ENCODE measurements at places on chromosomes 4 and X.

GRCh38 chrX:40144576-40144975 lies 46.8 kb upstream of the BCOR start:
- no peak for DNase-seq

DNA sequence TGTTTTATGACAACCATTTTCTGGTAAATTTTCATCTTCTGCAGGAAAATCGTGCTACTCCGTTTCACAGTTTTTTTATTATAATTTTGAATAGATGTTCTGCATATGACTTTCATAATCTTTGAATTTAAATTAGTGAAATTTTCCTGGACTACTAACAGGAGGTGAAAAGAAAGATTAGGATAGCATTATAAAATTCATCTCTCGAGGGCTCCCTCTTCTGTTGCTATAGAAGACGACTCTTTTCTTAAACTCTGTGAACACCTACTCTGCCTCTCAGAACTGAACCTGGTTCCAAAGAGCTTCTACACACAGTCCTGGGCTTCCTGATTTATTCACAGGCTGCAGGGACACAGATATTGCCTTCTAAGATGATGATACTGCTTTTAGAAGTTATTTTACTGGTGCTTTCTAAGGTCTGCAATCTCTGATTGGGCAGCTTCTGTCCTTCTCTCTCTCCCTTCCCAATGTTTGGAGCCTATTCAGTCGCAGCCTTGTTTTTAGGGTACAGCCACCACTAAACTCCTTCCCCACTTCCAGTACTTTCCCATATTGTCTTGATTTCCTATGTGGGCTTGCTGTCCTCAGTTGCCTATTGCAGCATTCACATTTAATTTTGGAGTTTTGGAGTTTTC lies 10.1 kb upstream of the SAP30 start:
- DNase-seq, result no peak

GRCh38 chr4:77156912-77157858 lies at the start of gene CCNG2:
TSS of gene CCNG2 (plus strand) at chr4:77157207. CDS start at chr4:77158533, 1,326 bp downstream.
- DNase-seq, result peak; percentile 76

DNA sequence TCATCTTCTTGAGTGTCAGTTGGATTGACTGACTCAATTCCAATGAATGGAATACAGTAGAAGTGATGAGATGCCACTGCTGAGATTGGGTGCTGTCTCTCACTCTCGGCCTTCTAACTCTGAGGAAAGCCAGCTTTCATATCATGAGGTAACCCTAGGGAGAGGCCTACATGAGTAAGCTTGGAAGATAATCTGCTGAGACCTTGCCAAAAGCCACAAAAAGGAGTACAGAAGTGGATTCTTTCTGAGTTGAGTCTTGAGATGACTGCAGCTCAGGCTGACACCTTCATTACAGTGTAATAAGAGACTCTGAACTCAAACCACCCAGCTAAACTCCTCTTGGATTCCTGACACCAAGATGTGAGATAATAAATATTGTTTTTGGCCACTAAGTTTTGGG lies 537.4 kb upstream of the MAGEB18 start:
- DNase-seq, result no peak

DNA sequence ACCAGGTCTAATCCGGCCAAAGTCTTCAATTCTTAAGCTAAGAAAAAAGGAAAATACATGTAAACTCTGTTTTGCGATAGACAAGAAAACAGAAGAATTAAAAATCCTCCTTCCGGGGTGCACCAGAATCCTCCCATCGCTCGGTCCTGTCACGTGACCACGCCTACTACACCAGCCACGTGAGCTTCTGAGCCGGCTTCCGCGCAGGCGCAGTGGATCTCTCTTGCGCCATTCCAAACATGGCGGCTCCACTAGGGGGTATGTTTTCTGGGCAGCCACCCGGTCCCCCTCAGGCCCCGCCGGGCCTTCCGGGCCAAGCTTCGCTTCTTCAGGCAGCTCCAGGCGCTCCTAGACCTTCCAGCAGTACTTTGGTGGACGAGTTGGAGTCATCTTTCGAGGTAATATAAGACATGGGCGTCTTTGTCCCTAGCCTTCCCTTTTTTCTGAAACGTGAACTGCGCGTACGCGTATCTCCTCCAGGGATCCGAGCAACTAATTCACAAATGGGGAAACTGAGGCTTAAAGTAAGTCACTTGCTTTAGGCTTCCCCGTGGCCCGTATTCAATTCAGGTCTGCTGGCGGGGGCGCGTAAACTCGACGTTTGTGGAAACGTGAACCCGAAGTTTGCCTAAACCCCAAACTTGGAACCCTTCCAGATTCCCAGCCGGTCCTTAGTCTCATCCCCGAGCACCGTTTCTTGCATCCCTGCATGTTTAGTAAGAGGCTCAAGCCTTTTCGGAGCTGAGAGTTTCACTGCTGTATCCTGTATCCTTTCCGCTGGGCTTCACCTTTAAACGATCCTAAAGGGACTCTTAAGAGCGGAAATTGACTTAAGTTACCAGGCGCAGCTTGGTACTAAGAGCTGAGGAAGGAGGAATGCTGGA lies at the start of gene MED28:
MED28 (plus strand) TSS at position 226 of the 884 bp plus-strand sequence; CDS start at position 240, 14 bp downstream.
- DNase-seq, result peak; percentile 89

- DNase-seq, result no peak
Observed at GRCh38 chrX:18895189-18895951, 88.5 kb downstream of the PHKA2 start.

GRCh38 chrX:83535417-83536196 lies 27.5 kb downstream of the POU3F4 start:
- DNase-seq, result no peak

DNA sequence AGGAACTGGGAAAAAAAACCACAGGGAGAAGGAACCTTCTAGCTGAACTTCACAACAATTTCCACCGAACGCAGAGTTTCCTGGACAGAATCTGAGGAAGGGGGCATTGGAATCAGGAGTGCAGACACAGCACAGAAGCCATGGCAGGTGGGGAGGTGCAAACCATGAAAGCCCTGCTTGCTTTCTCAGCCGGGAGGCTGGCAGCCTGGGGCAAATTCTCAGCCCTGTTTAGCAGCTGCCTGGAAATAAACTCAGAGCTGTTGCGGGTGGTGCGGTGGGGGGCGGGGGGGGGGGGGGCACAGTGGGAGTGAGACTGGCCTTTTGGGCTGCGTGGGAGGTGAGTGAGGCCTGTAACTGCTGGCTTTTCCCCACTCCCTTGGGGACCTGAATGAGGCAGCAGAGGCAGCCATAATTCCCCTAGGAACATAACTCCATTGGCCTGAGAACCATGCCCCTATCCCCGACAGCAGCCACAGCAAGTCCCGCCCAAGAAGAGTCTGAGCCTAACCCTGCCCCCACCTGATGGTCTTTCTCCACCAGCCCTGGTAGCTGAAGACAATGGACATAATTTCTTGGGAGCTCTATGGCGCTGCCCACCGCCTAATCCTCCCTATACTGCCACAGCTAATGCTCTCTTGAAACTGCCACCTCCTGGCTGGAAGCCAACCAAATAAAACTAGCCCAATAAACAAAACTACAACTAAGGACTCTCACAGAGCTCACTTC lies 176.3 kb downstream of the FAM13A start:
- no peak for DNase-seq

DNA sequence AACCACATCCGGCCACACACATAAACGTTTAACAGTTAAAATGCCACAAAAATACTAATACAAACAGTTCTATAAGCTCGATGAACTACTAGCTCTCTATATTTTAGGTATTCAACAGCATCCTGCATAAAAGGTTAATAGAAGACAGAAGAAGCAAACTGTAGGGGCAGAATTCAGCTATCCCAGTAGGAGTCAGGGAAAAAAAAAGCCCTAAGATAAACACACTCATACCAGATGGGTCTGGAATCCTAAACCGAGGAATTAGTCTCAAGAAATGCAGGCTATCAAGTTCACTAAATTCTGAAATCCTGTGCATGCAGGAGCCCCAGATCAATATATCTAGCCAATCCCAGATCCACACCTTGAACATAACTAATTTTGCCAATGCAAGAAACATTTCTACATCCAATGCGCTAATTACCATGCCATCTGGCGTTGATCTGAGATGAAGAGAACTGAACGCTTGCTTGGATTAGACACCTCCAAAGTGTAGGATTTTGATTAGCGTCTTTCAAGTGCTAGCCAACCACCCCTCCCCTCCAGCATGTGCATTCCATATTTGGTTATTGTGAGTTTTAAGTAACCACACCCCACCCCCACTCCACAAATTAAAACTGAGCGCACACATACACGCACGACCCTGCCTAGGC lies 512.2 kb upstream of the INTU start:
- no peak for DNase-seq

GRCh38 chr4:114922592-114922933 lies 190.9 kb downstream of the NDST4 start:
- DNase-seq, result no peak

DNA sequence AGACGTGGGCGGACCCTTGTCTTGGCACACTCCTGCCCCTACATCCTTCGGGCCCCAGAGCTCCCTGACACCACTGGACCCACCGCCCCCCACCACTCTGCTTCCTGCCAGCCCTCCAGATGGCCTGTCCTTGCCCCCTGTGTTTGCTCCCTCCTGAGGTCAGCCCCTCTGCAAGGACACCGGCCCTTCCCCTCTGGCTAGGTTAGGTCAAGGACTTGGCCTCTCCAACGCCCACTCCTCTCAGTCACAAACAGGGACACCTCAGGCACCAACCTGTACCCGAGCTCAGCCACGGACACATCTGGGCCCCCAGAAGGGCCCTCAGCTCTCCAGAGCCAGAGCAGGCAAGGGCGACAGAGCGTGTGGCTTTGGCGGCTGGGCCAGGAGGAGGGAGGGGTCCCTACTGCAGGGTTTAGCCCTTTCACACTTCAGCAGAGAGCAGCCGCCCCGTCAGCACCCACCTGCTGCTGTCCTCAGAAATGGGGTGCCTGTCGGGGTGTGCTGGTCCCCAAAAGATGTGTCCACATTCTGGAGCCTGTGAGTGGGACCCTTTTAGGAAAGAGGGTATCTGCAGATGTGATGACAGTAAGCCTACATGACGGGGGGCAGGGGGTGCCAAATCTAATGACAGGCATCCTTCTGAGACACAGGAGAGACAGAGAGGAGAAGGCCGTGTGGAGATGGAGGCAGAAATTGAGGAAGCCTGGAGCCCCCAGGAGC lies 23.5 kb upstream of the DUSP9 start:
- no peak for DNase-seq

DNA sequence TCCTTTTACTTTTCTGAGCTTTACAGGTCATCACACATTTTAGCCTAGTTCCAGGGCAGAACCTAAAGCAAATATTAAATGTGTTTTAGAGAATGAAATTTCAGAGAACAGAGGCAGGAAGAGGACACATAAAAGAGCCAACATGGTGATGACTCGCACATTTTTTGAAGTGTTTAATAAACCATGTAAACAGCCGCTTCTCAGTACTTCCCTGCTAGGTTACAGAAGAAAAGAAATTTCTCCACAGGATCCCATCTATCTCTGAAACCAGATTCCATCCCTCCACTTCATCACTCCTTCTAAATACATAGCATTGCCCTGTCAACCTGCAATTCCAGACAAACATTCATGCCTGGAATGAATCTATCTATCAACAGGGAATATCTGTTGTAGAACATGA lies 949.5 kb upstream of the PCDH7 start:
- DNase-seq, result no peak

DNA sequence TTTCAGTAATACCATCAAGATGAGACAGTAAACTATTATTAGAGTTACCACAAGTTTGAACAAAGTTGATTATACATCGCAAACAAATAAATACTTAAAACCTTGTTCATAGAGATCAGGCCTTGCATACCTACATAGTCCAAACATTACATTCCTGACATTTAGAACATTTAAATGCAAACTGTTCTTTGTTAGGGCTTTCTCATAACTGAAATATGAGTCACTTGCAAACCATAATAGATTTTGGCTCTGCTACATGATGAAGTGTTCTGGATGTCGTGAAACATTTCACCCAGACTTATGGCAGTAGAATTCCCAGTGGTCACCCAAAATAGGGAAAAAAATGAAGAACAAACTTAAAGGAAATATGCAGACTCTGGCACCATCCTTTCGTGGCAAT lies 75.0 kb downstream of the FAT4 start:
- no peak for DNase-seq

GRCh38 chr4:105186701-105187161 lies 40.1 kb downstream of the TET2 start:
- DNase-seq, result no peak

GRCh38 chrX:69493766-69494165 lies 10.4 kb upstream of the NALF2 start:
- no peak for DNase-seq

DNA sequence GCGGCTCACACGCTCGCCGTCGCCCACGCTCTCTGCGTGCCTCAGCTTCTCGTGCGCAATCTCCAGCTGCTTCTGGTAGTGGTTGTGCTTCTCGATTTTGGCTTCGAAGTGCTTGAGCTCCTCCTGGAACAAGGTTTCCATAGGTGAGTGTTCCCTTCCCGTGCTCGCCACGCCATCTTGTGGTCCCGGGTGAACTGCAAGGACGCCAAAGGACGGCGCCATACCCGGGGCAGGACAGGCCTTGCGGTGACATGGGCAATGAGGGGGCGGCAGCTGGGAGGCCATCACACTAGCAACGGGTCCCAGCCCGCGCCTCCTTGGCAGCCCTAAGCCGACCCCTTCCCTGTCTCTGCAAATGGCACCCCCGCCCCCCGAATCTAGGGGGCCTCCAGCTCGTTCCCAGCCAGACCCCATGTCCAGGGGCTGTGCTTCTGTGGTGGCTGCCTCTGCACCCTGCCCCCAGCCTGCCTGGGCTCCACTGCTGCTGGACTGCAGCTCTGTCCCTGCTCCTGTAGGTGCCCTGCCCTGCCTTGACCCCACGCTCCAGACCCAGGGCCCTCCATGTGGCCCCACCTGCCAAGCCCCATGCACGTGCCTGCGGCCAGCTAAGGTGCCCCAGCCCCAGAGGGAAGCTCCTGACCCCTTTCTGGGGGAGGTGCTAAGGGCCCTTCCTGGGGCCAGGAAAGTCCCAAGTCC lies 17.3 kb downstream of the LRPAP1 start:
- no peak for DNase-seq

DNA sequence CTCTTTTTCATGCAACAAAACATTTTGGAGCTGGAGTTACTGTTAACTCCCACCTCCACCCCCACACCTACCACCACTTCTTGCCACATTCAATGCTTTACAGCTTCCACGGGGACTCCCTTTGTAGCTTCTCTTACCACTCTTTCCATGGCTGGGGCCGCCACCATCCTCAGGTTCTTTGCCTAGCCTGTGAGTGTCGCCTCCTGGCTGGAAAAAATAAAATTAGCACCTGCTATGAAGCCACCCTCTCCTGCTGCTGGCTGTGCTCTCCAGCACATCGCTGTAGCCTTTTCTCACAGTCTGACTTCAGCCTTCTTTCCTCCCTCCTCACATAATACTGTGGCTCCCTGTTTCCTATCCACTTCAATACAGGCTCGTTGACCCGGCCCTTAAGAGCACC lies 114.4 kb downstream of the FRAS1 start:
- DNase-seq, result no peak

DNA sequence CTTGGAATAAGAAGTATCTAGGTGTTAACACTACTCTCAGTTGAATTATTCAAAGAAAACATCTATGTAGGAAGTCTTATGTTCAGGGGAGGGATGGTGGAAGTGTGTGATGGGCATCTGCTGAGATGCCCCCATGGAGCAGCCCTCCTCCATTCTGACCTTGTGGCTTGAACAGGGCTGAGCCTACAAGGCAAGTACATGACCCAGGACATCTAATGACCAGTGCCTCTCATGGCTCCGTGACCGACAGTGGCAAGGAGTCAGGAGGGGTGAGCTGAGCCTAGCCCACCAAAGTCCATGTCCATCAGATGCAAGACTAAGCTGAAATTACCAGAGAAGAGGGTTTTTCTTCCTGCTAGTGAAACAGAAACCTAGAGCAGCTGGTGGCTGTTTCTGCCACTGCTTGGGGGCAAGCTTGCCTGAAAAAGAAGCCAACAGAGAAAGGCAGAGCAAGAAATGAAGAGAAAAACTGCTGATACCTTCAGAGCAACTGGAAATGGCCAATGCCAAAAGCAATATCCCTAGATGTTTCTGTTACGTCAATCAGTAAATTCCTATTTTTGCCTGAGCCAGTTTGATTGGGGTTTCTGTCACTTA lies 113.5 kb downstream of the TSPAN5 start:
- DNase-seq, result no peak

Data from stimulated activated CD8-positive, alpha-beta memory T cell treated with anti-CD3 and anti-CD28 coated beads, Interleukin-12 subunit alpha, Interleukin-12 subunit beta, amount 100 ng/mL, for 4 hours (primary cell).